Fibroblast of lung (primary cell): ENCODE measurements at places on chromosomes 11 and 22. TPM values are rescaled to one million over a fixed set of nuclear protein-coding genes. Genes with fewer than 3 reads are reported as not detected.

GRCh38 chr11:23364076-23364475 is 503.8 kb upstream of the CCDC179 start:
- no peak for DNase-seq
- no peak overlapping the region for H3K4me3 ChIP-seq
- H3K4me1 ChIP-seq: no peaks in the 10 kb centered on the region

GRCh38 chr22:40331706-40332105 is 14.6 kb upstream of the ADSL start:
- peaks cover 3% of the 10 kb centered on the region for H3K36me3 ChIP-seq
- H3K4me1 ChIP-seq: peaks cover 9% of the 10 kb centered on the region
- H3K27ac ChIP-seq: no peak overlapping the region

GRCh38 chr11:65504674-65505465 is 6.0 kb downstream of the MALAT1 start:
- H3K4me1 ChIP-seq: no peaks in the 10 kb centered on the region
- peak; percentile 47 for DNase-seq
- H3K4me3 ChIP-seq: peak overlapping the region; percentile 74
- no peaks in the 10 kb centered on the region for H3K27me3 ChIP-seq
- peaks cover 9% of the 10 kb centered on the region for H3K36me3 ChIP-seq
- peak overlapping the region; percentile 100 for H3K27ac ChIP-seq

DNA sequence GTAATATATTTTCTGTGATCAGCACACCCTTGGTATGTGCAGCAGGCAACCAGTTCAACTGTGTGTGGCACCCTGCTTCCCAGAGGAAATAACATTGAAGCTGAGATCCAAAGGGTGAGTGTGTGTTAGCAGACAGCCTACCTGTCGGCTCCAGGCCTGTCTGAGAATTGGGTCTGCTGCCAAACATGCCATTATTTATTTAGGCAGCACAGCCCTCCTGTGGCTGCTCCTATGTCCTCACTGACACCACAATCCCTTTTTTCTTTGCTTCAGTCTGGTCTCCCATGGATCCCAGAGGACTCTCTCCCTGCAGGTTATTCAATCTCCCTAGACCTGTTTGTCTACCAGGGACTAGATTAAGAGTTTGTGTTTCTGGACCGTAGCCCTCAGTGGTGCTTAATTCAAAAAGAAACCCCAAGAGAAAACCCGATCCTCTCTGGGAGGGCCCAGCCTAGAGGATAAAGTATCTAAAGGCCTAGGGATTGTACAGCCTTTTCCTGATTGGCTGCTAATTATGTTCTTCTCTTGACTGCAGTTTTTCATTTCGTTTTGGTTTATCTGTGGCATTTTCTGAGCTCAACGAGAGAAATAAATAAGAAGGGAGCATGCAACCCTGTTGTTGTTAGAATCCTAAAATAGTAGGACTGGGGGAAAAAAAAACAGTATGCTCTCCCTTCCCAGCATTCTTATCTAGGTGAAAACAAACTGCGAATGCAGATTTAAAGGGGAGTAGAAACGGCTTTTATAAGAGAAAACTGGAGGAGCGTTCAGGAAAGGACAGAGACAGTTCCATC is 24.1 kb downstream of the KCNE3 start:
- no peaks in the 10 kb centered on the region for H3K27me3 ChIP-seq
- H3K27ac ChIP-seq: no peak overlapping the region
- no peak overlapping the region for H3K4me3 ChIP-seq
- no peak for DNase-seq
- H3K4me1 ChIP-seq: no peaks in the 10 kb centered on the region

DNA sequence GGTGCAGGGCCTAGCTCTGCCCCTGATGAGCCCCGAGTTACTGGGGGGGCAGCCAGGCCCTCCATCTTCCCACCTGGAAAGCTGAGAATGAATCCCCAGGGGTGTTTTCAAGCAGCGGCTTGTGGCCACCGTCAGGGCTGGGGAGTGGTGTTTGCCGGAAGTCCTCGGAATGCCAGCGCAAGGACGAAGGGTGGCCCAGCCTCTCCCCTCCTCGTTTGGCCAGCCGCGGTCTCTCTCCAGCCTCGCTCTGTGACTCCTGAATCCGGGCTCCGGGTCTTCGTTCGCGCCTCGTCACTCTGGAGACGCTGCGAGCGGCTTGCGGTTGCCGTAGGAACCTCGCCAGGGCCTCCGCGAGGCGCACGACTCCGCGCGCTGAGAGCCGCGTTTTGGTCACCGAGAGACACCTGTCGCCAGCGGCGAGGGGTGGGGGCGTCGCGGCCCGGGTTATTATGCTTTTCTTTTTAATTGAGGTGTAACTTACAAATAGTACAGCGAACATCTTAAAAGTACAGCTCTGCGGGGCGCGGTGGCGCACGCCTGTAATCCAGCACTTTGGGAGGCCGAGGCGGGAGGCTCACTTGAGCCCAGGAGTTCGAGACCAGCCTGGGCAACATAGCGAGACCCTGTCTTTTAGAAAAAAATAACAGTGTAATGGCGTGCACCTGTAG is 6.3 kb upstream of the KDELR3 start:
- no peak overlapping the region for H3K4me3 ChIP-seq
- peaks cover 35% of the 10 kb centered on the region for H3K27me3 ChIP-seq
- peak; percentile 82 for DNase-seq

DNA sequence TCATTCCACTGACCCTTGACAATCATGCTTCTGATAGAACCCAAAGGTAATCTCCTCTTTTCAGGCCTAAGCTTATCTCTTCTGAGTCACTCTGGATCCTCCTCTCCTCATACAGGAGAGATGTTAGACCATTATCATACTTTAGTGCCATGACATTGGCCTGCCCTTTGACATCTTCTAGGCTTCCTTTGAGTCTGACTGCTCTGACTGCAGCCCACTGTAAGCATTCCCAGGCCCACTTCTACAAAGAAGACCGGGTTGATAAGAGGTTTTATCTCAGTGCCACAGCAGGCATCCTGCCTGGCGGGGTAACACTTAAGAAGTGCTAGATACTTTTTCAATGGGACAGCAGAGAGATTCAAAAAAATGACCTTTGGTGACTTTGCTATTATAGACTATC is 438.0 kb downstream of the KCNA4 start:
- no peak overlapping the region for H3K4me3 ChIP-seq
- no peaks in the 10 kb centered on the region for H3K36me3 ChIP-seq
- no peaks in the 10 kb centered on the region for H3K27me3 ChIP-seq

DNA sequence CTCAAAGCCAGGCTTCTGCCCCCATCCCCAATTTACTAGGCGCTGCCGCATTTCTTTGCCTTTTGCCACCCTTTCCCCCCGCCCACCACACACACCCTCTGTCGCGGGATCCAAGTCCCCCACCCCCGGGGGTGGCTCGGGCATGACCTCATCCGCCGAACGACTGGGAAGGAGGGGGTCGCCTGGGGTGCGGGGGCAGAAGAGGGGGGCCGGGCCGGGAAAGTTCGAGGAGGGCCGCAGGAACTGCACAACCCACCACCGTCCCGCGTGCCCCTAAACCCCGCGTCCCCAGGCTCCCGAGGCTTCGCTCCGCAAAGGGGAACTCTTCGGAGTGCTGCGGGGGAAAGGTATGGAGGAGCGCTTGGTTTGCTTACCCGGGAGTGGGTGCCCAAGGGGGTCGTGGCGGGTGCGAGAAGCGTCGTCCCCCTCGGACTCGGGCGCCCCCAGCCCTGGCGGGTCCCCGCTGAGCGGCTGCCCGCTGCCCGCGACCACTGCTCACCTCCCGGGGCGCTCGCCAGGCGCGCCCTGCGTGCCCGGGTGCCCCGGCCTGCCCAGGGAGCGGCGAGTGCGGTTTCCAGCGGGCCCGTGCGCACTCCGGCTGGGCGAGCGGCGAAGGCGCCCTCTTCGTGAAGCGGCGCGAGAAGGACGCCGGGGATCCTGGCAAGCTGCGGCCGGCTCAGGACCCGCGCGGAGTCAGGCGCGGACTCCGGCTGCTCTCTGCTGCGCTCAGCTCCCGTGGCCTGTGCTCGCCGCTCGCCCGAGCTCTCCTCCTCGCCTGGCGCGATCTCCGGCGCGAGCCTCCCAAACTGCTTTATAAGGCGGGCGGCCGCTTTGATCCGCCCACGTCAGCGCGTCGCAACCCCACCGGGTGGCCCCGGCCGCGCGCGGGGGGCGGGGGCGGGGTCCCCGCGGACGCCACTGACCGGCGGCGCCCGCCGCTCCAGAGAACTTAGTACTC is 4.0 kb upstream of the WNT11 start:
- H3K27me3 ChIP-seq: peaks cover 55% of the 10 kb centered on the region
- DNase-seq: peak; percentile 78
- peaks cover 8% of the 10 kb centered on the region for H3K4me1 ChIP-seq
- H3K4me3 ChIP-seq: peak overlapping the region; percentile 26
- H3K36me3 ChIP-seq: no peaks in the 10 kb centered on the region
- no peak overlapping the region for H3K27ac ChIP-seq

SCO2 gene
- total RNA-seq: 3.1 and 3.6 TPM in 2 replicates

INSC gene
- total RNA-seq: 0.77 and 8.3 TPM in 2 replicates
